ENCODE measurements at places on chromosomes 5 and 9.

DNA sequence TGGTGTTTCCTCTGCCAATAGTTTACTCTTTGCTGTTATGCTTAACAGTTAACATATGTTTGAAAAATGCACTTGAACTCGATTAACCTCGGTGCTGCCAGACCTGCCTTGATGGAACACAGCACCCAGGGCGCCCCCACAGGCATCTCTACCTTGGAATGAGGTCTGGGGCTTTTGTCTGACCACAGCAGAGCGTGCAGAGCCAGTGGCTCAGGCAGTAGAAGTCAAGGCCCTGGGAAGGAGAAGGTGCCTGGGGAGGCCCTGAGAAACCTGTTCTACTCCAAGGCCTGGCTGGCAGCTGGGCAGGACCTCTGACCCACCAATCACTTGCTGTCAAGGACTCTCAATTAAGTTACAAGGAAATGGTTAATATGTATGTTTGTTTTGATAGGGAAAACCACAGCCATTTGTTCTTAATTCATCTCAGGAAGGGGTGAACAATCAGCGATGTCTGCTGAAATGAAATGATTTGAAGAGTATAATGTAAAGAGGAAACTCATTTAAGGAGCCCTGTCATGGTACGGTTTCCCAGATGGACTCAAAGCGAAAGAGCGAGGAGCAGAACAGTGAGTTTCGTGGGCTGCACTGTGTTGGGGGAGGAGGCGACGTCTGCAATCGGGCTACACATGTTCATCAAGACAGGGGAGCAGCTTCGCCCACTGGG, 21.9 kb downstream of the MACROH2A1 start:
- DNase-seq: peak; percentile 48

- no peak for DNase-seq
These were observed 1938.4 kb upstream of the C9orf72 start for GRCh38 chr9:29511680-29512079.

GRCh38 chr5:146238973-146239372, 35.6 kb downstream of the RBM27 start:
- DNase-seq: no peak

DNA sequence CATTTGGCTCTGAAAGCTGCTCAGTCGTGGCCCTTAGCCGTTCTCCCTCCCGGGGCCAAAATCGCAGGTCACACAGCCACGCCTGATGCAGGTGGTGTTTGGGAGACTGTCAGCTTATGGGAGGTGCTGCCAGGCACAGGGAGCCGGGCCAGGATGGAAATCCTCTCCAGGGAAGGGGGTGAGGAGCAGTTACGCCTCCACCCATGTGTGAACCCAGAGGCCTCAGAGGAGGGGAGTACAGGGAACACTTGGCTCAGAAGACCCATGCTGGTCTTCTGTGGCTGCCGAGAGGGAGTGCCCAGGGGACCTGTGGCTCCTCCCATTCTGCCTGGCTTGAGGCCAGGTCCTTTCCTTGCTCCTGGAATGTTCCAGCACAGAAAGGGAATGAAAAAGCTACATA, 3.6 kb upstream of the OLFM1 start:
- no peak for DNase-seq

DNA sequence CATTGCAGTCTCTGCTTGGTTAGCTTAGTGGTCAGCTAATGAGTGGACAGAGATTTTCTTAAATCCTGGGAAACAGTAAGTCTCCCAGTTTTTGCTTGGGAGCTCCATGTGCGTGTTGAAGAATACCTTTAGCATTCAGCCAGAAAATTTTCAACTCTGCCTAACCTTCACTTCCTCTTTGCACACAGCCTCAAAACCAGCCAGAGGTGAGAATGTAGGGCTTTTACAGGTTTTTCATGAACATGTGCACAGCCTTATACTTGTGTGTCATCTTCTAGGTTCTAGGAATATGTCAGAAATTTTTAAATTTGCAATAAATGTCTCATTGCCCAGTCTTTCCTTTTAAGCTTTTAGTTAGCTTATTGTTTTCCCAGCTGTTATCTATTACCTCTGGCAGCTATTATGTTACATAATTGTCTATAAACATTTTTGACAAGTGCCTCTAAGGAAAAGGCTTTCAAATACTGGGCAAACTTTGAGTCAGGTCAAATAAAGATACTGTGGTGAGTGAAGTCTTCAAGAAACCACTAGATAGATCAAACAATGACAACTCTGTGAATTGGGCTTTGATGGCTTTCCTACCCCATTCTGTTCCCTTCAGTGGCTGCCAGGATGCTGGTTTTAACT, 12.7 kb downstream of the ADGRV1 start:
- DNase-seq: no peak

DNA sequence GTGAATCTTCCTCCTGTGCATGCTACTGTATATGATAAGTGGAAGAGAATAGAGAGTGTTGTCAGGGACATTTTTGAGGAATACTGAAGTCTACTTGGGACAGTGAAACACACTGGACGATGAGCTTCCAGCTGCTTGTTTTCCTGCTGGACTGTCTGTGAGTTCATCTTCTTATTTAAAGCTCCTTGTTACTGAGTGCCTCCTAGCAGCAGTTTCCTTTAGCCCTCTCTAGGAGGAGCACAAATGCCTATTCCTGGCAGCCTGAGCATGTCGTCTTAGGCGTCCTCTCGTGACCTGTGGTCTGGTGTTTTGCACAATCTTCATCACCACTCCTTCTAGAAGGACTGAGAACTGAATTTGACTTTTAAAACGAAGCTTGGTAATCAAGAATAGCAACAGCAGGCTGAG, 43.8 kb downstream of the ANKRD33B start:
- DNase-seq: no peak
